ENCODE measurements at places on chromosomes 12 and 14.

- DNase-seq: no peak
These were observed 441 bp downstream of the RAB5B start for GRCh38 chr12:55974308-55974730.

DNA sequence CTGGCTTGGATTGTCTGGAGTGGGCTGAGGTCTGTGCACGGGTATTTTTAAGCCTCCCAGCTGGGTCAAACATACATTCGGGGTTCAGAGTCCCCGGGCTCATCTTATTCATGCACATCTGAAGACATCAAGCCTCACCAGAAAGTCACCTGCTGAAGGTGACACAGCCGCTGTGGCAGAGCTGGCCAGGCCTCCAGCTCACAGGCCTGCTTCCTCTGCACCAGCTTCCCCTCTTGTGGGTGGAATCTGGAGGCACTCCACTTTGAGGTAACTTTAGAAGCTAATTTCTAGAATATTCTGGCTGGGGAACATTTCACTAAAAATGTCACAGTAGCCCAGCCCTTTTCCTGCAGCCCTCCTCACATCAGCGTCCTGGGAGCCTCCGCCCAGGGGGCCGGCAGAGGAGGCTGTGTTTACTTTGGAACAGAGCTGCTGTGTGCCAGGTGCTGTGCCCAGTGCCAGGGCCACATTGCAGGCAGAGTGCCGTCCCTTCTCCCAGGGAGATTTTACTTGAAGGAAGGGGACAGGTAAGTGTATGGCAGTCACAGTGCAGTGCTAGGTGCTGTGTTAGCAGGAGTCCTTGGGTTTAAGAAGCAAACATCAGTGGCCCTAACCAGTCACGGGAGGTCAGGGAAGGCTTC is 62.2 kb downstream of the TSPAN11 start:
- no peak for DNase-seq

- DNase-seq: no peak
These were observed 76.6 kb upstream of the CEP83 start for GRCh38 chr12:94536040-94536965.

- no peak for DNase-seq
These were observed 297.8 kb downstream of the PRKD1 start for GRCh38 chr14:29629839-29630238.

- DNase-seq: no peak
These were observed 979 bp downstream of the DDX54 start for GRCh38 chr12:113184098-113184899.

DNA sequence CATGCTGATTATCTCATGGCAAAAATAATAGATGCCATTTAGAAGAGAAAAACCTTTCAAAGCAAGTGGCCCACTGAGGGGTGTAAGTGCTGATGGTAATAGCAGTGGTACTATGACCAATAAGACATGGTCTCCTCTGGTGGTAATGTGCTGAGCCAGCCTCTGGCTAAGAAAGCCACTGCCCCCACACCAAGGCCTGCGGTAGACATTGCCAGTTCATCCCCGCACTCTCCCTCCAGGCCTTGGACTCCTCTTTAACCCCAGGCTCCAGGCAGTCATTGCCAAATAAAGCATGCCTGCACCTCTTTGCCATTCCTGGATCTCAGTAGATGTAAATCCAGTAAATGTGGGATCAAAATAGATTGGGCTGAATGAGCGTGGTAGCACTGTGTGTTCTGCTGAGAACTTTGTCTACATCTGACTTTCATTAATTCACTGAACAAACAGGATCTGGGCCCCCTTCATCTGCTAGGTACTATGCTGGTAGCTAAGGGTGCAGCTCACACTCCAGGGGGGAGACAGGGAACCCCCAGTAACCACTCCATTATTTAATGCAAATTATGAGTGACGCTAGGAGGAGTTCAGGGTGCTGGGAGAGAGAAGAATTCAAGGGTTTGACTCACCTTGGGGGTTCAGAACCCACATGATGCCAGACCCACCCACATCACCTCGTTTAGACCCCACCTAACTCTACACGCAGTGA is 89.3 kb downstream of the BCL11B start:
- no peak for DNase-seq

- no peak for DNase-seq
These were observed 45.0 kb downstream of the GIT2 start for GRCh38 chr12:109951136-109951535.

- no peak for DNase-seq
These were observed 21.3 kb downstream of the TMEM120B start for GRCh38 chr12:121733849-121734248.

- no peak for DNase-seq
These were observed 51.7 kb downstream of the TRHDE start for GRCh38 chr12:72323881-72324280.

DNA sequence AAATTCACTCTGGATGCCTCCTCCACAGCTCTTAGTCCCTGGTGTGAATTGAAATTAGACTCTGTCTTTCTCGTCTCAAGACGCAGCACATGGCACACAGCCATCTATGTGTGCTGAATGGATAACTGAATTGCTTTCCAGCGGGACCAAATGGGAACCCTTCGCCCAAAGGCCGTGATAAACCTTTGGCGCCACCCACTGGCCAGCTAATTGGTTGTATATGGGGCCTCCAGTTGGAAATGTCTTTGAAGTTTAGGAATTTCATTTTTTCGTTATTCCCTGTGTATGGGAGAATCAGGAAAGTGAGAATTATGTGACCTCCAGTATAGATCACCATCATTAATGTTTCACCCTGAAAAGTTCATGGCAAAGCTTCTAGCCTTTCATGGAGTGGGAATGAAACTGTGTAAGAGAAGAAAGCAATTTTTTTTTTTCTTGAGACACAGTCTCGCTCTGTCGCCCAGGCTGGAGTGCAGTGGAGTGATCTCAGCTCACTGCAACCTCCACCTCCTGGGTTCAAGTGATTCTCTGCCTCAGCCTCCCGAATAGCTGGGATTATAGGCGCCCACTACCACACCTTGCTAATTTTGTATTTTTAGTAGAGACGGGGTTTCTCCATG is 9.8 kb upstream of the HSP90AA1 start:
- DNase-seq: peak; percentile 92

- DNase-seq: no peak
These were observed 3.5 kb downstream of the DICER1 start for GRCh38 chr14:95153866-95154265.

DNA sequence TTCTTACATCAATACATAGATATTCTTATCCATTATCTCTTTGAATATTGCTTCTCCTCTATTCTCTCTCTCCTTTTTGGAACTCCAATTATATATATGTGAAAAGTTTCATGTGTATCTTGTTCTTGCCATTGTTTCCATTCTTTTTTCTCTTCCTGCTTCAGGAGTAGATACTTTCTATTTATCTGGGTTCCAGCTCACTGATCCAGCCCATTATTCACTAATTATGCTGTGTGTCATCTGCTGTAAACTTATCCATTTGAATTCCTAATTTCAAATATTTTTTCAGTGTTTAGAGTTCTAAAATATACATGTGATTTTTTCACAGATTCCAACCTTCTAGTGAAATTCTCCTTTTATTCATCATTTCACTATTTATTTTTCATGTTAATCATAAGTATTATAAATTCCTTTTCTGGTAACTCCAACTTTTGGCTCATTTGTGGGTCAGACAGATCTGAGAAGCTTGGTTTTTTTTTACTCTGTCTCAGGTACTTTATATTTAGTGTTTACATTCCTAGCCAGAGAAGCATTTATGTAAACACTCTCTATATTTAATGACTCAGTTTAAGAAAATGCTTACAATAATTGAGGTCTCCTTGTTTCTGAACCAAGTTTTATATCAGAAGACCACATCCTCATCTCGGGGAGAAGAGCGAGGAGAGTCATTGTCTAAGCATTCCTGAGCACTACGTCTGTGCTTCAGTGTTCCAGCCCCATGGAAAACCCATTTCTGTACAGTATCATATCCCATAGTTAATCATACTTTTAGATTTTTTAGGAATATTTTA is 15.9 kb upstream of the AMIGO2 start:
- DNase-seq: no peak

DNA sequence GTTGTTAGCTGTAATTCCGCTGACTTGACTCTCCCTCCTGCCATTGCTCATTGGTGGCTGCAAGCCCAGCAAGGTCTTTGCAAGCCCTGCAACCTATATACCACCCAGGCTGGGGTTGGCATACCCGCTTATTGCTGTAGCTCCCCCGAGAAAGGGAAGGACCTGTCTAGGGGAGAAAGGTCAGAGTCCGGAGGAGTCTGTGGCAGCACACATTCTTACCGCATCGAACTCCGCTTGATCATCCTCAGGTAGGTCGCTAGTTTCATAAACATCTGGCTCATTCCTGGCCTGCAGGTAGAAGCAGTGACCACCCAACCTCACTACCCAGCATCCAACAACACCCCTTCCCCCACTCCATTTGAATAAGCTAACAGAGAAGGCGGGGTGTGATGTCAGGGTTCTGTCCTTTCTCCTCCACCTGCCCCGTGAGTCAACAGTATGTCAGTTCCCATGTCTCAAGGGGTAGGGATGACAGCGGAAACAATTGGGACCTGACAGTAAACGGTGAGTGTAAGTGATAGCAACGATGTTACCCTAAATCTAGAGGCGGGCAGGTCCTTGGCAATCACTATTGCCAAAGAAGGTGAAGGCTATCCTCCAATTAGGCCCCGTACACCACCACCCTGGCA is 1.1 kb downstream of the DCTN2 start:
- no peak for DNase-seq

DNA sequence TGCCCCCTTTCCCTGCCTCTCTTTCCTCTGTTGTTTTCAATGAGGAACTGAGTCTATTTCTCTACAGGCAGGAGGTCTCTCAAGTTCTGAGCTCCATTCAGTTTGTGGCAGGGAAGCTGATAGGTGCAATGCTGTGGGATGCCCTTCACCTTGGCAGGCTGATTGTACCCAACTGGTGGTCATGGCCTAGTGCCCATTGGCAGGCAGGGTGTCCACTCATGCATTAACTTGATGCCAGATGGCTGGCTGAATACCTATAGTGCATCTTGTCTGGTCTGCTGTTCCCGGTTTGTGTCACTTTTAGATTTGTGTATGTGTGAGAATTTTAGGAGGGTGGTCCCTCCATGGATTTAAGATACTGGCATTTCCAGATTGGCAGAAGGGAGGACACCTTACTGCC is 20.0 kb upstream of the ITGA5 start:
- no peak for DNase-seq

GRCh38 chr12:80752464-80752863 is 35.8 kb downstream of the MYF5 start:
- no peak for DNase-seq

- DNase-seq: no peak
These were observed 614.9 kb downstream of the VRK1 start for GRCh38 chr14:97411938-97412612.

DNA sequence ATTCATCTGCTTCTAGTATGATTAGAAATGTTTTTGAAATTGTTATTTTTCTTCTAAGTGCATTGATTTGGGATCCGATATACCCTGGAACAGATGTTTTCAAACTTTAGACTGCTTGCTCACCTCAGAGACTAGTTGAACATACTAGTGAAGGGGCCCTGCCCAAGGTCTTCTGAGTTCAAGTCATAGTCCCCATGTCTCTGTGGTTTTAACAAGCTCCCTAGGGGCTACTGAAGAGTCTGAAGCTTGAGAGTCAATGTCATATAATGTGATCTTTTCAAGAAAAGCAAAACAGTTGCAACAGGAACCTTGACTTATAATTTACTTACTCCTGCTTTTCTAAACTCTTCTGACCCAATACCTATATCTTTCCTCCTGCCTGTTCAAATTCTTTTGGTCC is 7.5 kb upstream of the UBE2N start:
- DNase-seq: no peak

DNA sequence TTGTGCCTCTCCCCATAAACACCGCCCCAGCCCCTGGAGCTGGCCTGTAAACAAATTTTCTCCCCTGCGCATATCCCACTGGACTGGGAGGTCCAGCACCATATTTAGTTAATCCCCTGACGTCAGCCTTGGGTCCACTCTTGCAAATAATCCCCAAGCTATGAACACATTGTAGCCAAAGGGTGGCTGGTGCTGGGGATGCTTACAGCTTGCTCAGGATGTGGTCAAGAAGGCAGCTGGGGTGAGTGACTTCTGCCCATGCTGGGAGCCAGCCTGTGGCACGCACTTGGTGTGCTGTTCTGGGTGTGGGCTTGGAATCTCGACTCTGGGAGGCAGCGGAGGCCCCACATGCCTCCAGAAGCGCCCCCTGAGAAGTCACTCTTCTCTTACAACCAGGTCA is 32.1 kb downstream of the CMKLR1 start:
- DNase-seq: no peak

GRCh38 chr14:105150368-105151083 is 18.1 kb downstream of the JAG2 start:
- peak; percentile 45 for DNase-seq

DNA sequence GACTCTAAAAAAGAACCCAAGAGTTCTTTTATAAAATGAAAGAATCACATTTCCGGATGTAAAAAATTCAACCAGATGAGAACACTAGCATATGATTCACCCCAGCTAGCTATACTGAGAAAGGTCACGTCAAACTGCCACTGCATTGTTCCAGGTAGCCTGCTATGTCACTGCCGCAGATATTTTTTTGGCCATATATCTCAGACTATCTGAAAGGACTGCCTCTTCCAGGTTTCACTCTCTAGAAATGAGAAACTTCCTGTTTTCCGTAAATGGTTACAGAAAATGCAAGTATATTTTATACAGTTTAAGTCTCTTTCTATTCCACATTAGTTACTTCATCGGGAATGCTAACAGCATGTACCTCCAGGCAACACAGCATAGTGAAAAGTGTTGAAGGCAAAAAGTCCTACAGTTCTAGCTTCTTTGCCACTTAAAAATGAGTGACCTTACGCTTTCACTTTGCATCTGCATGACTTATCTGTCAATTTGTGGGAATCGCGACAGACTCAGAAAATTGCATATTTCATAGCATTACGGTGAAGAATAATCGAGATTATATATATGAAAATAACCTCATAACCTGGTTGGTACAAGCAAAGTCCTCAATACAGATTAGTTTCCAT is 105.2 kb downstream of the MED13L start:
- DNase-seq: no peak

GRCh38 chr14:75200451-75200850 is 24.0 kb upstream of the TMED10 start:
- DNase-seq: no peak

- no peak for DNase-seq
These were observed 702.9 kb downstream of the TRHDE start for GRCh38 chr12:72974954-72975555.

GRCh38 chr12:25677232-25677937 is 124.3 kb upstream of the LMNTD1 start:
- no peak for DNase-seq
